ENCODE measurements at places on chromosomes 2 and 18.

GRCh38 chr2:72682061-72682460 lies 143.8 kb downstream of the EXOC6B start:
- no peak for DNase-seq

- no peak for DNase-seq
Observed at GRCh38 chr2:5695654-5696403, 3.6 kb downstream of the SOX11 start.

DNA sequence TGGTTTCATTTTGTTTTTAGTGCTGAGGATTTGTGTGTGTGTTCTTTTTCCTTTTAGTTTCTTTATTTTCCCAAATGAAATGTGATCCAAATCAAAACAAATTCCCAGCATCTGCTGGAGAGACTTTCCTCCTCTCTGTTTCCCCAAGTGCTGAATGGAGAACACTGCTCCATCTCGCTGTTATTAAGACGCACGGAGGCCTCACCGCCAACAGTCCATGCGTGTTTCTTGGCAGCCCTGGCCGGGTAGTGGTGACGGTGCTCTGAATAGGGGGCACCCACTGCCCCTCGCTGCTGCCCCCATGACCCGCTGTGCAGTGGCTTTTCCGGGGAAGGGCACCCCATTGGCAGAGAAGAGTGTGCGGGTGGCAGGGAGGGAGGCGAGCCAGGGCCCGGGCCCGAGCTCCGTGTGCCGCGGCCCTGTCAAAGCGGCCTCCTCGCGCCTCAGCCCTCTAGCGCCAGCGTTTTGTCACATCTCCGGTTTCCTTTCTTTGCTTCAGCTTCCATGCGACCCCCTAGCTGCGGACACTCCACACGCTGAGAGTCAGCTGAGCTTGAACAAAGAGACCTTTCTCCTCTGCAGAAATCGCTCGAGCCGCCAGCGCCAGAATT lies 473.7 kb upstream of the SALL3 start:
- DNase-seq: no peak

GRCh38 chr2:142270291-142270690 lies 139.5 kb upstream of the LRP1B start:
- no peak for DNase-seq

- no peak for DNase-seq
Observed at GRCh38 chr2:241349941-241350340, 6.1 kb upstream of the FARP2 start.

DNA sequence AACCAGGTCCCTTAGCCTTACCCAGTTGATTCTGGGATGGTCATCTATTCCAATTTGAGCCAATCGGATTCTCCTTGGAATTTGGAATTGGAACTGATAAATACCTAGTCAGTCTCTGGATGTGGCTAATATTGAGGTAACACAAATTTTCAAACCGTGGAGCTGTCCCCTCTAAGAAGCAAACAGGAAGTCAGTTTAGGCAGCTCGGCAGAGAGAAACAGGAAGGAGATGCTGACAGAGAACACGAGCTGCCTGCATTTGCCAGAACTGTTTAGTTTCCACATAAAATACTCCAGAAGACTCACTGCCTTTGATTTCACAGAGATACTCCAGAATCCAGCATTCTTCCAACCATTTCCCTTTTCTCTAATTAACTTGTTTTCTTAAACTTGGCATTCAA lies 1024.9 kb downstream of the BCL11A start:
- DNase-seq: no peak

GRCh38 chr2:232235716-232236115 lies 142.8 kb upstream of the ALPP start:
- DNase-seq: no peak

- DNase-seq: no peak
Observed at GRCh38 chr2:8315531-8316165, 366.2 kb upstream of the ID2 start.

DNA sequence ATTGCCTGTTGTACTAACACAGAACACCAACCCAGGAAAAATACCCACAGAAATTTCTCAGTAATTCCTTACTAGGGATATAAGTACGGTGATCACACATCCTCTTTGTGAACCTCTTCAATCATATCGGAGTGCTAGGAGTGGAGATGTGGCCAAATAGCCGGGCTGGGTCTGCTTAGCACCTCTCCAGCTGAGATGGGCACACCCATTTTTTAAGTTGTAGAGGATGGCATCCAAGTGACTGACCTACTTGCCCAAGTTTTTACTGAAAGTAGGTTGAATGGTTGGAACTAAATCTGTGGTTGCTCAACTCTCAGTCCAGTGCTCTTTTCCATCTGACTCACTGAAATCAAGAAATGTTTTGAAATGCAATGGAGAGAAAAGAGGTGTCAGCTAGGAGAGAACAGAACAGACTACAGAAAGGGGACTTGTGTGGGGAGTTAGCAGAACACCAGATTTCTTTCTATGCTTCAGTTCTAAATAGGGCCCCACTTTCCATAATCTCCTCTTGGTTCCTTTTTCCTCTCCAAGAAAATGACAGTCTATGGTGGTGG lies 68.7 kb upstream of the FSHR start:
- no peak for DNase-seq

GRCh38 chr2:131646669-131647297 lies 119.1 kb downstream of the CCDC74A start:
- no peak for DNase-seq

DNA sequence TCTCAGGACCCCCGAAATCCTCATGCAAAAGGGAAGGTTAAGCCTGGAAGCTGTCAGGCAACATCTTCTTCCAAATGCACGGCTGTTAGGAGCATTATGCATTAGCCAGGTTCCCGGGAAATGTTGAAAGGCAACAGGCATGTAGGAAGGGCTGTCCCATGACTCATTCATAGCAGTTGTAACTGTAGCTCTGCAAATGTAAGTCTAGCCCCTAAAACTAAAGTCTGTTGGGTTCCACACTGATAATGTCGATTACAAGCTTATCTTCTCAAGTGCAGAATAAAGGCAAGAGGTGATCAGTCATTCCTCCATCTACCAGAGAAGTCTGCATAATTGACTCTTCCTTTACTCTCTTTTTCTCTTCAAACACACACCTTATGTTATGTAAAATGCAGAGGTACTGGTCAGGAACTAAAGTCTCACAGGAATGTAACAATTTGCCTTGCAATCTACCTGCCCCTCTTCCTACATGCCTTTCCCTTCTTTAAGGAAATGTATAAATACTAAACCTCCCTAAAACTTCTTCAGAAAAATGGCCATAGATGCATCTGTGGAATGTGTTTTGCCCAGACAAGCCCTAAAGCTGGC lies 99.8 kb downstream of the AKAIN1 start:
- DNase-seq: no peak

DNA sequence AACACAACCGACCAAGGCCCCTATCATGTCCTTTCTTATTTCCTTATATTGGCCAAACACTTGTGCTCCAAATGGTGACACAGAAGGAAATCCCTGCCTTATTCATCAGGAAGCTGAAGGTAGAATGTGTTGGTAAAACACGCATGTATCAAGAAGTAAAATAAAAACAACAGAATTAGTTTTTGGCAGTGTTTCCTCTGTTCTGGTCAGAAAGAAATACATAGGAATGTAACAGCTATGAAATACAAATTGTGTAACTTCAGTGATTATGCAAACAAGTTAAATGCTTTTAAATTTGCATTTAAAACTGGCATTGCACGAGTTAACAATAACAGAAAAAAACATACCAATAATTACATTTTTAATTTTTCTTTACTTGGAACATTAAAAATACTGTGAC lies 19.3 kb downstream of the ST6GAL2 start:
- no peak for DNase-seq

GRCh38 chr2:111673526-111673925 lies 210.5 kb downstream of the ANAPC1 start:
- no peak for DNase-seq

DNA sequence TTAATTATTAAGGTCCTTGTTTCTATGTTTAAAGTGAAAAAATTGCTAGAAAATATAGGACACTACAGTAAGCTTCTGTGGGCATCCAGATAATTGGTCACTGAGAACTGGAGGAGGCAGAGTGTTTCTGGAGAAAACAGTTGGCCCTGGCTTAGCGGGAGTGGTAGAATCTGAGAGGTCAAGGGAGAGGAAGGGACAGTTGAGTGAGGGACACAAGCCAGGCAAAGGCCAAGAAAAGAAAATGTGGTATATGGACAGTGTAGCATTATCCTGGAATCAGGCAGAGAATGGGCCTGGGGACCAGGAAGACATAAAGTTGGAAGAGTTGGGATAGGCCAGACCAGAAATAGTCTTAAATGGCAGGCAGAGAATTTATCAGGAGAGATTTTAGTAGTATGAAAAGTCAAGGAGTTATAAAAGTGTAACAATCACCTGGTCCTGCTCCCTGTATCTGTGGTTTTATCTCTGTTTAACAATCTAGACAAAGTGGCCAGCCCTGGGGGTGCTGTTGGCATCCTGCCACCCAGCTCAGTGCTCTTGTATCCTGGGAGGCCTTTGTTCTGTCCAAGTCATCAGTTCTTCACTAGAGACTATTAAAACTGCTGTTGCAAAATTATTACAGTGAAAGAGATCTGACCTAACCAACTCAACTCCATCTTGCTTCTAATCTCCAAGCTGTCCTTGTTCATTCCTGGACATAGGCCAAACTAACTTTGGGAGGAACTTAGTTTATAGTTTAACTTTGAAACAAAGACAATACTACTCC lies 15.4 kb upstream of the MSGN1 start:
- no peak for DNase-seq

GRCh38 chr2:43405829-43406228 lies 179.4 kb upstream of the ZFP36L2 start:
- no peak for DNase-seq

DNA sequence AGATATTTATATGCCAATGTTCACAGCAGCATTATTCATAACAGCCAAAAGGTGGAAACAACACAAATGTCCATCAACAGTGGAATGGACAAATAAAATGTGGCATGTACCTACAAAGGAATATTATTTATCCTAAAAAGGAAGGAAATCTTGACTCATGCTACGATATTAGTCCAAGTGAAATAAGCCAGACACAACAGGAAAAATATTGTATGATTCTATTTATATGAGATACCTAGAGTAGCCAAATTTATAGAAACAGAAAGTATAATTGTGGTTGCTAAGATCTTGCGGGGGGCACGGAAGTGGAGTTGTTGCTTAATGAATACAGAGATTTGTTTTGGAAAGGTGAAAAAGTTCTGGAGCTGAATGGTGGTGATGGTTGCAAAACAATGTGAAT lies 33.0 kb upstream of the CCDC150 start:
- no peak for DNase-seq

DNA sequence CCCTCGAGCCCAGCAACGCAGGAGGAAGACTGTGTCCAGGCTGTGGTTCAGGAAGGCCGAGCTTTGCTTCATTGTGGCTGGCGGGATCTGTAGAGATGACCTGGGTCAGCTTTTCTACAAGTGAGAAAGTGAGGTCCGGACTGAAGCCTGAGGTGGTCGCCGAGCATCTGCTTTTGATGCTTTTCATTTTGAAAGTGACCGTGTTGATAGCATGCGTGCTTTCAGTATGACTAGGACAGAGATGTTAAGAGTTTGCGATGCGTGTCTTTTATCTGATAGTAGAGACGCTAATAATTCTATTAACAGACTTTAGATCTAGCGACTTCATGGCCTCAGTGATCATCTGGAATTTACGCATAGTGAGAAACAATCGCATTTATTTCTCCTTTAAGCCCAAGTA lies 28.1 kb downstream of the CTDP1 start:
- DNase-seq: no peak
